ENCODE measurements at places on chromosomes 5 and 9.

GRCh38 chr5:173726846-173727557 is 110.6 kb upstream of the BOD1 start:
- DNase-seq, result no peak

- DNase-seq, result no peak
Measured at GRCh38 chr5:79074641-79075040, 5.1 kb downstream of the BHMT2 start.

- no peak for DNase-seq
Measured at GRCh38 chr9:4139196-4139595, 160.7 kb downstream of the GLIS3 start.

DNA sequence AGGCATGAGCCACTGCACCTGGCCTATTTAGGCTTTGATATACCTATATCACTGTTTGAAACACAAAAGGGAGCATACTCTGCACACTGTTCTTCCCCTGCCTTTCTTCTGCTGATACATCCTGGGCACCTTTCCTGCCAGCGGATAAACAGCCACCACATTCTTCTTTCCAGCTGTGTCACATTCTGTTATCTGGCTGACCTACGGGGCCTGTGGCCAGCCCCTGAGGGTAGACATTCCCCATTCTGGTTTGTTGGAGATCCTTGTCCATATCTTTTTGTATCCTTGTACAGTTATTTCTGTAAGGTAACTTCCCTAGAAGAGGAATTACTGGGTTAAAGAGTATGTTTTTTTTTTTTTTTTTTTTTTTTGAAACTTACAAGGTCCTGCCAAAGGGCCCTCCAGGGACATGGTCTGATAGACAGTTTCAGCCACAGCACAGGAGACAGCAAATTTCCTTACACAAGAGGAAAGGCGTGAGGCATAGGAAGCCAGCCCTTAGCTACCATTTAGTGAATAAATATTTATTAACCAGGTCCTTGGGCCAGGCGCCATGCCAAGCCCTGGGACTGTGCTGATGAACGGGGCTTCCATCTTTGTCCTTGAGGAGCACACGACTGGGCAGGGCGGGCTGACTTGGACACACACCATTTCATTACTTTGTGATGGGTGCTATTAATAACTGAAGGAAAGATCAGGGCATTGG is 57.8 kb downstream of the ERGIC1 start:
- no peak for DNase-seq

DNA sequence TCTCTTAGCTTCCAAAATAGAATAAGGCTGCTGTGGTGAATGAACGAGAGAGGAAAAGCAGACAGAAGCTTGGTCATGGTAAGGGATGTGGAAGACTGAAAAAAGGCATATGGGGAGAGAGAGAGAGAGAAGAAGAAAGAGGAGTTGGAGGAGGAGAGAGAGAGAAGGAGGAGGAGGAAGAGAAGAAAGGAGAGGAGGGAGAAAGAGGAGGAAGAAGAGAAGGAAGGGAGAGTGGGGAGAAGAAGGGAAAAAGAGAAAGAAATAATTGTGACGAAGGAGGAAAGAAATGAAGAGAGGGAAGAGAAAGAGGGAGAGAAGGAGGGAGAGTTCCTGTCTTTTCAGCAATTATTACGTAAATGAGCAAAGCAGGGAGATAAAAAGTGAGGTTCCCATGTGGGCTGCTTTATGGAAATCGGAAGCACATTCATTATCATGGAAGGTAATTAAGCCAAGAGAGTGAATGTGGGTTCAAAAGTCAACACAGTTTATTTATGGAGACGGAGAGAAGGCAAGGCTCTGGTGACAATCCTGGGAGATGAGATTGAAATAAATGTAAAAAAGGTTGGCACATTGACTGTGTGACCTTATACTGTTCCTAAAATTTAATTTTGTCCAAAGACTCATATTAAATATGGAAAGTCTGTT is 611.2 kb downstream of the KIF4B start:
- DNase-seq, result no peak
